Skin of body (tissue), 3 donors: ENCODE measurements at places on chromosomes 7 and 10. TPM values are rescaled to one million over a fixed set of nuclear protein-coding genes. Genes with fewer than 3 reads are reported as not detected.

ITGA8 gene
- total RNA-seq: 17.5 TPM

NPTX2 gene
- total RNA-seq: 2.4 TPM

DNA sequence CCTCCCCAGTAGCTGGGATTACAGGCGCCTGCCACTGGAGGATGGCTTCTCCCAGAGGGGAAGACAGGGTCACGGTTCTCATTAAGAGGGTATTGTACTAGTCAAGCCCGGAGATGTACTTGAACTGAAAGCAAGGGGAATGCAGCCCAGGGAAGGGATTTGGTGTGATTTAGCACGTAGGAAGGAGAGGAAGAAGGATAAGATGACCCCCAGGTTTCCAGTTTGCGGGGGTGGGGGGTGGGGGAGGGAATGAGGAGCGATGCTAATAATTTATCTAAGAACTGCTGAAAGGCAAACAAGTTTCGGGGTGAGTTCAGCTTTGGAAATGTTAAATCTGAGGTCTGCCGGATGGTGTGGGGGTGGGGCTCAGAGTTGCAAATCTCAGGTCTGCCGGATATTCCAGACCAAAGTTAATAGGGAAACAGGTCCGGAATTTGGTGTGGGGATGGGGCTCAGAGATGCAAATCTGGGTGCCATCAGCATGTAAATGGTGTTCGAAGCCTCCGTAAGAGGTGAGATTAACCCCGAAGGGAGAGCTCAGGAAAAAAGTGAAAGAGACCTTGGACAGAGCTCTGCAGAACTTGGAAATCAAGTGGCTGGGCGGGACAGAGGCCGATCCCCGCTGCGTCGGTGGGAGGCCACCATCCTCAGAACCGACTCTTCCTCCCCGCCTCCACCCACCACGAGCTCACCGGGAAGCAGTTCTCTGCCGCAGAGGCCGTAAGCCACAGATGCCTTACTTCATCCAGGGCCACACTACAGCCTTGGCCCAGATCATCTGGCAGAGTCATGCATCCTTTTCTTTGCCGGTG, 1.6 kb upstream of the SEPHS1 start:
- peak; percentile 49 for DNase-seq

- no peak for DNase-seq
Measured at GRCh38 chr7:794207-794606, 38.1 kb upstream of the SUN1 start.
